ENCODE measurements at places on chromosomes 1 and 21.

GRCh38 chr1:234936612-234937389 lies 191.8 kb downstream of the TOMM20 start:
- no peak for DNase-seq

DNA sequence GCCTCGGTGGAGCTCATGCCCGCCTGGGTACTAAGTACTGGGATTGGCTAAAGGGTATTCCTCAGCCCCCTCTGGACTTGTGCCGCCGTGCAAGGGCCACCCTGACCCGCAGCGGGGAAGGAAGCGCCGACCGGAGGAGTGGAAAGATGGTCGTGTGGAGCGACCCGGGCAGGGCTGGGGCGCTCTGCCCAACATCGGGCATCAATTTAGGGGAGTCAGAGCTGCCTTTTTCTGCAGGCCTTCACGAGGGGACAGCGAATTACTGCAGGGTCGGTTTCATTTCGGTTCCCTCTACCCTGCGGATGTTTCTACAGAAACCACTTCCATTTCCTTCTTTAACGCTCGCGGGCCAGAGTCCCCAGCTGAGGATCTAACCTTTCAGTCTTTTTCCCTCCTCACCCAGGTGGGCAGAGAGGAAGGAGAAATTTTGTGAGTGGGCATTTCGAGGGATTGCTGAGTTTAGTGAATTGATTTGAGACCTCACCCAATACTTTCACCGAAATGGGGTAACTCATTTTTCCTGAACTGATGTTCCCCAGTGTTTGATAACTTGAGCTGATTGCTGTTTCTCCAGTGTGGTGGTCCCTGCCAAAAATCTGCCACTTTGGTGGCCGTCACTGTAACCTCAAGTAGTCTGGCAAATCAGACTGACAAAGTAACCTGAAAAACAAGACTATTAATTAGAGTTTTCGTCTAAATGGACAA lies 1.1 kb downstream of the TOR1AIP1 start:
- no peak for DNase-seq

DNA sequence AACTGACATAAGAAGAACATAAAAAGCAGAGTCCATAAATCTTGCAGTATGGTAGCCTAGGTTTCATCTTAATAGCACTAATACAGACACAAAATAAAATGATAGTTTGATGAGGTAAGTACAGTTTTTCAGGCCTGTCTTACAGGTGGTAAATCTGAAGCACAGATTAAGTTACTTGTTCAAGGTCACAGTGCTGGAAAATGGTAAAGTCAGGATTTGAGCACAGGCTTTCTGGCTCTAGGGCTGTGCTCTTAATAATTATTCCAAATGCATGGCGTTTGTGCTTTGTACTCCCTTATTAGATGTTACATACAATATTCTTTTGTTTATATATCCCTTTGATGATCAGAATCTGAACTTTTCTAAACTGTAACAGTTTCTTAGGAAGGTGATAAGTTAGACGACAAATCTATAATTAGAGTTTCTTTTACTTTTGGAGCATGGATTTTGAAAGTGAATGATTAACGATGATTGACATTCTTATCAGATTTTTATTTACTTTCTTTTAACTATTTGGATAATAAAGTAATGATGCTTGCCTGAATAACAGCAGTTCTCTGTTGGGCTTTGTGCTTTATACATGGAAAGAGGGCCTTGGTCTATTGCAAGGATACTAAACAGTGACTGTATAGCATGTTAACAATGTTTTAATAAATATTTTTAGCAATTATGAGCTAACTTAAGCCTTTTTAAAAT lies 101.5 kb upstream of the CACYBP start:
- no peak for DNase-seq

DNA sequence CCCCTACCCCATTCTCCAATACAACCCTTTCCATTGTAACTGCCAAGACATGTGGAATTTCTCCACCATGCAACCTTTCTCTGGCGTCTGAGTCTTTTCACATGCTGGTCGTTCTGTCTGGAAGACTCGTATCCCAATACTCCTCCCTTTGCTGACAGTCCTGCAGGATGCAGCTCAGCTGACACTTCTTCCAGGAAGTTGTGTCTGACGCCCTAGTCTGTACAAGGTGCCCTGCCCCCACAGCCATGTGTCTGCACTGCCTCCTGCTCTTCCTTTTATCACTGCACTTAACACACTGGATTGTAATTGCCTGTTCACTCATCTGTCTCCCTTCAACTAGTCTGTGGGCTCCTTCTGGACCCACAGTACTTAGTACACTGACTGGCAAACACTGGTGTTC lies 188.0 kb downstream of the LMX1A start:
- no peak for DNase-seq

GRCh38 chr1:235270625-235271024 lies 57.4 kb downstream of the ARID4B start:
- no peak for DNase-seq

- DNase-seq, result no peak
Observed at GRCh38 chr1:64472805-64473204, 2.9 kb downstream of the CACHD1 start.

DNA sequence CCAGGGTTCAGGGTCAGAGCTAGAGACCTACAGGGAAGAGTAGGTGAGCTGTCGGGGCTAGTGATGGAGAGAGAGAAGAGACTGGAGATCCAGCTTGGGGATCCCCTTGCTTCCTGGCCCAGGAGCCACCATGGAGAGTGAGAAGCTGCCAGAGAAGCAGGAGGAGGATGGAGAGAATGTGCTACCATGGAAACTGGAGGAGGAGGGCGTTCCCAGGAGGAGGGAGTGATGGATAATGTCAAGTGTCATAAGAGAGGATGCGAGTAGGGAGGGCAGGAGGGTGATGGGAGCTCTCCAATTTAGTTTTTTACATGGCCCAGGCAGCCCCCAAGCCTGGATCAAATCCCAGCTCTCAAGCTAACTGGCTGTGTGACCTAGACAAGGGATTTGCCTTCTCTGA lies 46.5 kb upstream of the EPB41 start:
- DNase-seq, result no peak
